ENCODE measurements at places on chromosomes 3 and 15.

- no peak for DNase-seq
Observed at GRCh38 chr3:42752961-42753360, 20.1 kb downstream of the CCDC13 start.

DNA sequence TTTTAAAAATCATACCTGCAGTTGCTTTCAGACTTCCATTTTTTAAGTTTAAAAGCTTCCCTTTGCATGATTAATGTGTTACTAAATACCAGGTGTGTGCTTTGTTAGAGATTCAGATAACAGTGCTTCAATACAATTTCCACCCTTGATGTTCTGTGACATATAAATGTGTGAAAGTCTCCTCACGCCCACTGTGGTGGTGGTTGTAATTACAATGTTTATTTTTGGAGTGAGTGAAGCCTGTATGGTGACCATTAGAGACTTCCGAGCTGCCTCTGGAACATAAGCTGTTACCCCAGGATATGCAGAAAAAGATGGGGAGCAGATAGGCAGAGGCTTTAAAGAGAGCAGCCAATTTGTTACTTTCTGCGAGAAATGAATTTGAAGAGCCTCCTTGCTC lies 57.2 kb downstream of the P3H2 start:
- no peak for DNase-seq

DNA sequence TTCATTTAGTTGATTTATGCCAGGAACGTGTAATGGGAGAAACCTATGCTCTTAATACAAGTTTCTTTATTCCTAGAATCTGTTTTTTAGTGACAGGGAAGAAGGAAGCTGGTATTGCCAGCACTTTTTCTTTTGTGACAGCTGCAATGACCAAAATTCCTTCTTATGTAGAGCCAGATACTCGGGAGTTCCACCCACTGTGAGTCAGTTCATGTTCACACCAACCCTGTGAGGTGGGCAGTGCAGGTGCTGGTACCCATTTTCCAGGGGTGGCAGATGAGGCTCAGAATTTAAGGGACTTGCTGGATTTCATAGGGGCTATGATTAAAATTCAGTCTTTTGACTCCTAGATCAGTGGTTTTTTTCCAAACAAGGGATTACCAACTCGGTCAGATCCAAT lies 34.7 kb downstream of the OXNAD1 start:
- DNase-seq = no peak

DNA sequence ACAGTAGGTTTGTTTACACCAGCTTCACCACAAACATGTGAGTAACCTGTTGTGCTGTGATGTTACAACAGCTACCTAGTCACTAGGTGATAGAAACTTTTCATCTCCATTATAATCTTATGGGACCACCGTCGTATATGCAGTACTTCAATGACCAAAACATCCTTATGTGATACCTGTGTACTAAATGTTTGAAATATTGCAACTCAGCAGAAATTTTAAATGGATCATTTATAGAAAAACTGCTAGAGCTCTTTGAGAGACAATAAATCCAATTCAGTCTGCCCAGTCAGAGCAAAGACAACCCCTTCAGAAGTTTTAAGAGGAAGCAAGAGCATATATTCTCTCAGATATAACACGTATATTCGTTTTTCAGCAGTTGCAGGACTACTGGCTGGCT lies 73.4 kb downstream of the THBS1 start:
- no peak for DNase-seq

- no peak for DNase-seq
Observed at GRCh38 chr15:77784361-77785292, 151.9 kb upstream of the LINGO1 start.

DNA sequence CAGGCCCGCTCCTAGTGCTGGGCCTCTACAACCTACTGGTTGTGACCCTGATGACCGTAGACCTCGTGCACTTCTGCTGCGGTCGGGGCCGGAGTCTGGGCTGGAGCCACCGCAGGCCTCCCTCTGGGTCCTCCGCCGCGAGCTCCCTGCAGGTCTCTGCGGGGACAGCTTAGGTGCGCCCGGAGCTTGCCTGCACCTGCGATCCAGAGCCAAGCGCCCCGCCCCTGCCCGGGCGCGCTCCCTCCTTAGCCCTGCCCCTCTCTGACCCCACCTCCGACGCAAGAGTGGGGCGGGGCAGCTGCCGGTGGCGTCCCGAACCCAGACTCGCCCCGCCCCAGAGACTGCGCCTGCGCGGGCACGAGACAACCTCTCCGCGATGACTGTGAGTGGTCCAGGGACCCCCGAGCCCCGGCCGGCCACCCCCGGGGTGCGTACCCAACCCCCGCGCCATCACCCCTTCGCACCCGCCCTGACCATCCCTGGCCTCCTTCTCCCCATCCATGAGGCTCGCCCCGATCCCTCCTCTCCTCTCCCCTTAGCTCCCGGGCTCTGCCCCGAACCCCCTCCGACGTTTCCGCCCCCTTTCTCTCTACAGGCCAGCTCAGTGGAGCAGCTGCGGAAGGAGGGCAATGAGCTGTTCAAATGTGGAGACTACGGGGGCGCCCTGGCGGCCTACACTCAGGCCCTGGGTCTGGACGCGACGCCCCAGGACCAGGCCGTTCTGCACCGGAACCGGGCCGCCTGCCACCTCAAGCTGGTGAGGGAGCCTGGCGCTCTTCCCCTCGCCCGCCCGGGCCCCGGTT lies at the start of gene UNC45A:
Gene UNC45A (plus strand): TSS at position 337 of the 803 bp plus-strand sequence. CDS start 40 bp downstream, at position 377.
- DNase-seq = peak; percentile 81

- no peak for DNase-seq
Observed at GRCh38 chr3:38602576-38603250, 46.8 kb downstream of the SCN5A start.

DNA sequence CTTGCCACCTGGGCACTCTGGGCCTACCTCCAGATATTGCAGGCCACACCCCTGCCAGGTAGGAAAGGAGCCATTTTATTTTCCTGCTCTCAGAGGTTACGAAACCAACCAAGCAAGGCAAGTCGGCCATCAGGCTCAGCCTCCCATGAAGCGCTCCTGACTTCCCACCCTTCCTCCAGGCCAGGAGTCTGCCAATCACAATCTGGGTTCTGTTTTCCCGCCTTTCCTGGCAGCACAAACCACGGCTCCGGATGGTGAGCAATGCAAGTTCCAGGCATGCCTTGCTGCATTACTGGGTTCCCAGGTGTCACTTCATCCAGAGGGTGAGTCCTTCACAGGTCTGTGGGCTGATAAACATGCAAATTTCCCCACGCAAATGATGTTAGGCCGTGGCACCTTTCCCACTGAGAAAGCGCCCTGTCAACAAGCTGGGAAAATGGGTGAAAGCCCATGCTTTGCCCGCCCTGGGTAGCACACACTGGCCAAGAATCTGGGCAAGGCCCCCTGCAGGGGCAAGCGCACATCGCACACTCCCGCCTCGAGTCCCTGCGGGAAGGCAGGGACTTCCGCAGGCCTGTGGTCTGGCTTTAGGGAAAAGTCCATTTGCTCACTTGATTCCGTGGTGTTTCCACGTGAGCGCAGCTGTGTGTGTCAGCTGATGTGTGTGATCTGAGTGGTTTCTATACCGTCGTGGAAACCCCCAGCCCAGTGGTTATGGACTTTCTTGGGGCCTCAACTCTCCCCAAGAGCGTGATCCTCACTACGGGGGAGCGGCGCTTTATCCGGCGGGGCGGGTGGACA lies 61.6 kb upstream of the RYK start:
- peak; percentile 75 for DNase-seq

DNA sequence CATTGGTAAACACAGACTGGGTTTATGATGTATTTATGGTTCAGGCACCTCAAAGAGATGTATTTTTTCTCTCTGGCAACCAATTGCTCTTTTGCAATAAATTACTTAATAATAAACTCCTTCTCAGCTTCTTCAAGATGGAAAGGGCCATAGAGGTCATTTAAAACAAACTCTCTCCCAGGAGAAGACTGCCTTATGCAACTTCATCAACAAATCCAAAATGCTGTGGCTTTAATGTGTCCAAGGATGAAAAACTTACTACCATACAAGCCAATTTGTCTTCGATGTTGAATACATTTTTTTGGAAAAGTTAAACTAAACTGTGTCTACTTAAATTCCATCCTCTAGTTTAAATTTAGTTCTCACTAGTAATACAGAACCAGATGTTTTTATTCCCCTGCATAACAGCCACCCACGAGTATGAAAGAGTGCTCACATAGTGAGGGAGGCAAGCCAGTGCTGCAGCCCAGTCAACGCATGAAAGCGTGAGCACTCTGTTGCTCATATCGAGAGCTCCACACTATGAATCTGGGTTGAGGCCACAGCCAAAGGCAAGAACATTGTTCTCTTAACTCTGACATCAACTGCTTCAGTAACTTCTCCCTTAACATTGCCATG lies 761.3 kb upstream of the GRM7 start:
- no peak for DNase-seq

DNA sequence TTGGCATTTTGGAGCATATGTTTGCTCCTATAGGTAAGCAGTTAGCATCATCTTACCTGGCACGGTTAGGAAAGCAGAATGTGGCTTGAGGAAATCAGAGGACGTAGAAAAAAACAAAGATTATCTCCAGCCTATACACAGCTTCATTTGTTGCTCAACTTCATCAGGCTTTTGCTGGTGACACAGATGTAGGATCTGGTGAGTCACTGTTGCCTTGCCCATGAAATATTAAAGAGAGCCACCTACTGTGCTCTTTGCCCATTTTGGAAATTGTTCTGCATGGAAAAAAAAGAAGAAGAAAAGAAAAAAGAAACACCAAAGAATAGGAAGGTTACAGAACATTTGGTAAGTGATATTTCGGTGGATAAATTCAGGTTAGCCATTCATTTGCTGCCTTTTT lies 3.8 kb downstream of the IL1RAP start:
- no peak for DNase-seq

DNA sequence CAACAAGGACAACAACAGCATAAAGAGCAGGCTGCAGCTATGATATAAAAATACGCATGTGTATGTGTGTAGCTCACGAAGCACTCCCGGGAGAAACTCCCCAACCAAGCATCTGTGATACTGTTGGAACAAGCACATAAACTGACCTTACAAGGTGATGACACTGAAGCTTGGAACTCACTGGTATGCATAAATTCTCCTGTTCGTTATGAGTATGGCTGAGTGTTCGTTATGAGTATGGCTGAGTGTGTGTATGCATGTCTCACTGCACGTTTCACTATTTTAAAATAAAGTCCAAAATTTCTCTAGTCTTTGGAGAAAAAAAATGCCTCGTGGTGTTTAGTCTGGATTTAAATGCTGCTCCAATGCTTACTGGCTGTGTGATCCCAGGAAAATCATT lies 256.8 kb downstream of the RORA start:
- peak; percentile 98 for DNase-seq

DNA sequence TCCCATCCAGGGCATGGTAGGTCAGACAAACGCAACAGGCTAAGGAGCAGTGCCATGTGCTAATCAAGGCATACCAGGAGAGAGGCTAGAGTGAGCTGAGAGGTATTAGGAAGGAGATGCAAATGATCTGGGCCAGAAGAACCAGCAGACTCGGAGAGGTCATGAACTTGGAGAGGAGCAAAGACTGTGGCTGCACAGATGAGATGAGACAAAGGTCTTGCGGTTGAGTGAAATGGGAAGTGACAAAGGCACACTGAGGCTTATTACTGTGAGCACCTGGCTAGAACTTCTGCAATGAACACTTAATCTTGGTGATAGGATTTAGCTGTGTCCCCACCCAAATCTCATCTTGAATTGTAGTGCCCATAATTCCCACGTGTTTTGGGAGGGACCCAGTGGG lies 380.2 kb downstream of the ULK4 start:
- no peak for DNase-seq

GRCh38 chr15:39471785-39472574 lies 108.9 kb upstream of the THBS1 start:
- peak; percentile 59 for DNase-seq

- no peak for DNase-seq
Observed at GRCh38 chr15:40130799-40131502, 22.3 kb upstream of the BMF start.
